ENCODE measurements at places on chromosomes 11 and 22. TPM values are rescaled to one million over a fixed set of nuclear protein-coding genes. Genes with fewer than 3 reads are reported as not detected.

RAB38 gene
- 0.17 TPM for total RNA-seq

TMX2 gene
- total RNA-seq = 104 TPM

ACP2 gene
- 41.4 TPM for total RNA-seq

GRCh38 chr22:44709881-44710392 lies 7.9 kb downstream of the PRR5 start:
- no peak for DNase-seq

DNA sequence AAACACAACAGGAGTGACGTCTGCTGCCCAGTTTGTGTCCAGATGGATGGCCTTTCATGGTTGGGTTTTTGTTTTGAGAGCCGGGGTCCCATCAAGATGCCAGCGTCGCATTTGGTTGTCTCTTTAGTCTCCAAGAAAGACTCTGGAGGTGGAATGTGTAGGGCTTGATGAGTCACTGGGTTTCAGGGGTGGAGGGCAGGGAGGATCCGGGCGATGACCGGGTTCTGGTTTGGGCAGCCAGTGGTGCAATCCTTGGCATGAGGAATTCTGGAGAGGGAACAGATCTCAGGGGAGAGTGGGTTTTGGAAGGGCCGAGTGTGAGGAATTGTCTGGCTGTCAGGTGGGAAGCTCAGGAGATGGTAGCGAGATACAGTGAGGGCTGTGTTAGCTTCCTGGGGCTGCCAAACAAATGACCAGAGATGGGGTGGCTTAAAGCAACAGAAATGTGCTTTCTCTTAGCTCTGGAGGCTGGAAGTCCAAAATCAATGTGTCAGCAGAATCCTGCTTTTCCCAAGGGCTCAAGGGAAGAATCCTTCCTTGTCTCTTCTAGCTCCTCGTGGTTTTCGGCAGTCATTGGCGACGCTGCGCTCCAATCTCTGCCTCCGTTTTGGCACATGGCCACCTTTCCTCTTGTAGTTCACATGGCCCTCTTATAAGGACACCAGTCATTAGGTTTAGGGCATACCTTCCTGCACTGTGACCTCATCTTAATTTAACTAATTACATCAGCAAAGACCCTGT lies 26.4 kb upstream of the PPFIA1 start:
- no peak for DNase-seq

DNA sequence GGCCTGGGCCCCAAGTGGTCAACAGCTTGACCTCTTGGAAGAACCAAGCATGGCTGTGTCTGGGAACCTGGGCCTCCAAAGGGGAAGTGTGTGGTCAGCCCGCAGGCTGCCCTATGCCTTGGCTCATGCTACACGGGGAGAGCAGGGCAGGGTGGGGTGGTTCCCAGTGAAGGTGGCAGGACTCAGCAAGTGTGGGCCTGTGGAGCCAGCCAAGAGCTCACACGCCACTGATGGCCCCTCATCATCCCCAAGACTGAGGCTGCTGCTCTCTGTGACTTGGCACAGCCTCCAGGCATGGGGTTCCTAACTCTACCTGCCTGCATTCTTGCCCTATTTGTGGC lies 15.9 kb upstream of the DGCR8 start:
- DNase-seq = no peak

DNA sequence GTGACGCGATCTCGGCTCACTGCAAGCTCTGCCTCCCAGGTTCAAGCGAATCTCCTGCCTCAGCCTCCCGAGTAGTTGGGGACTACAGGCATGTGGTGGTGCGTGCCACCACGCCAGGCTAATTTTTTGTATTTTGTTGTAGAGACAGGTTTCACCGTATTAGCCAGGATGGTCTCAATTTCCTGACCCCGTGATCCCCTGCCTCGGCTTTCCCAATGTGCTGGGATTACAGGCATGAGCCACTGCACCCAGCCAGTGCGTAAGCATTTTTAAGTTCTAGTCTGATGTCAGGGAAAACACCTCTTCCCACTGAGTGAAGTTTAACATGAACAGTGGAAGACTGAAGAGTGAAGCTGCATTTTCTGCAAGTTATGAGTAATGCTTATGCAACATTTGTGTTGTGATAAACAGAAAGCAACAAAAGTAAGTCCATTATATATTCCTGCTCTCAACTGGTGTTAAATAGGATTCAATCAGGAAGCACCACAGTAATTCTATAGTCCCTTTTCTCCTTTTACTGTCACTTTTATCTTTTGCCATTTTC lies 1219.8 kb upstream of the RAG2 start:
- no peak for DNase-seq

Data from G401 (cell line).